HFFc6 (cell line): ENCODE measurements at places on chromosomes 13 and 19. TPM values are rescaled to one million over a fixed set of nuclear protein-coding genes. Genes with fewer than 3 reads are reported as not detected.

DNA sequence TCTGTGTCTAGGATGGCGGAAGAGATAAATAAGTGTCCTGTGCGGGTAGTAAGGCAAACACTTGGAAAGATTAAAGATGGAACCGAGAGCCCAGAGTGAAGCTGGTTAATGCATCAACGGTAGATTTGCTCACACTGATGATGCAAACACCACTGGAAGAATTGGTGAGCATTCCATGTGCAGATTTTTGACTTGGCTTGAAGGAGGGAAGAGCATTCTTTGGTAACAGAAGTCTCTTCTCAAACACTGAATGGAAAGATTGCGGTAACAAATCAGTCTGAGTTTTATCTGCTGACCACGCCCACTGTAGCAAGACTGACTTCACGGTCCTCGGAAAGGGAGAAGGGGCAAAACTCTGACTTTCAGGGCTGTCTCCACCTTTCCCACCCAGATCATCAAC, 112.5 kb downstream of the COL4A1 start:
- DNase-seq = no peak
- H3K4me3 ChIP-seq = no peak overlapping the region
- H3K36me3 ChIP-seq = peaks cover 31% of the 10 kb centered on the region
- no peak overlapping the region for H3K27ac ChIP-seq

PSG6 gene
- 0.77 to 1.3 TPM (median 1.0 TPM) in 3 replicates for total RNA-seq

DNA sequence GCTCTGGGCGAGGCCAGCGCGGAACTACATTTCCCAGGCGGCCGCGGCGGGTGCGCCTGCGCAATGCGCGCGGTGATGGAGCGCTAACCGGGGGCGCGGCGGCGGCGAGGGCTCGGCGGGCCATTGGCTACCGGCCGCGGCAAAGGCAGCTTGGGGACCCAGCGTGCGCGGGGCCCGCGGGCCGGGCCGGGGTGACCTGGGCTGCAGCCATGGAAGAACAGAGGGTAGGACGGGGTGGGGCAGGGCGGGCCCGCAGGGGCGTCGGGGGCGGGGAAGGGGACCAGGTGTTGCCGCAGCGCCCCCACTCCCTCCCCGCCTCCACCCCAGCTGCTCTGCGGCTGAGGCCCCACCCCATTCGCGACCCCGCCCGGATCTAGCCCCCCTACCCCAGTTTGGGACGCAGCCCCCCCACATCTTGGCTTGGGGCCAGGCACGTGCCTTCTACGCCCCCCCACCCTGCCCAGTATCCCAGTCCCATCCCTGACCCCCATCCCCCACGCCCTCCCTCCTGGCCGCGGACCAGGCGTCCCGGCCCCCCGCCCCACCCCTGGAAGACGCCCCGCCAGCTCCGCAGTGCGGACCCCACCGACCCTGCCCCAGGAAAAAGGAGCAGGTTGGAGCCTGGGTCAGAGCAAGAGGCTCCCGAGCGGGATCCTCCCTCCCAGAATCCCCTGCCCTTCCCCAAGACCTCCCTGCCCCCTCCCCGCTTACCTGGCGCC, at the start of gene FSD1:
Gene FSD1, plus strand, starts transcription at position 61 of the 719 bp plus-strand sequence. Its CDS starts 149 bp downstream, at position 210.
- DNase-seq = peak; percentile 50
- H3K4me1 ChIP-seq = no peaks in the 10 kb centered on the region
- H3K27me3 ChIP-seq = peaks cover 2% of the 10 kb centered on the region
- peaks cover 5% of the 10 kb centered on the region; the same call in 1 of the 2 replicates for H3K36me3 ChIP-seq
- peak within 1 kb of the TSS; percentile 64 for H3K4me3 ChIP-seq

- no peaks in the 10 kb centered on the region; the same call in 1 of the 2 replicates for H3K27me3 ChIP-seq
- H3K36me3 ChIP-seq = peaks cover 8% of the 10 kb centered on the region
- peaks cover 6% of the 10 kb centered on the region; the same call in 1 of the 2 replicates for H3K4me1 ChIP-seq
- no peak overlapping the region for H3K27ac ChIP-seq
Observed at GRCh38 chr19:47790398-47790814, 11.9 kb downstream of the SELENOW start.

DNA sequence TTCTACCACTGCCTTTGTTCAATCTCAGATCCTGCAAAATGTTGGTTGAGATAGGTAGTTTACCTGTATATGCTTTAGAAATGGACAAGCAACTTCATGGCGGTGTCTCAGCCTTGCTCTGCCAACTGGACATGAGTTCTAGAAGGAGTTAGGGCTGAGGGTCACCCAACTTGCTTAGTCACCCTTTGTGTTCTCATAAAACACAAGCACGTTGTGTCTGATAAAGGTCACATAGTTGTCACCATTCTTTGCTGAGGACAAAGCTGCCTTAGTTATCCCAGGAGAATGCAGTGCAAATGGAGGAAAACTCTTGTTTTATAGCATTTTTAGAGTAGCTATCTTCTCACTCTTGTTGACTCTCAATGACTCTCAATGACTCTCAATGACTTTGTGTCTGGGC, 218.4 kb upstream of the TMTC4 start:
- peaks cover 5% of the 10 kb centered on the region for H3K4me1 ChIP-seq
- no peak for DNase-seq
- H3K36me3 ChIP-seq = no peaks in the 10 kb centered on the region
- H3K4me3 ChIP-seq = no peak overlapping the region
- H3K27ac ChIP-seq = no peak overlapping the region

DNA sequence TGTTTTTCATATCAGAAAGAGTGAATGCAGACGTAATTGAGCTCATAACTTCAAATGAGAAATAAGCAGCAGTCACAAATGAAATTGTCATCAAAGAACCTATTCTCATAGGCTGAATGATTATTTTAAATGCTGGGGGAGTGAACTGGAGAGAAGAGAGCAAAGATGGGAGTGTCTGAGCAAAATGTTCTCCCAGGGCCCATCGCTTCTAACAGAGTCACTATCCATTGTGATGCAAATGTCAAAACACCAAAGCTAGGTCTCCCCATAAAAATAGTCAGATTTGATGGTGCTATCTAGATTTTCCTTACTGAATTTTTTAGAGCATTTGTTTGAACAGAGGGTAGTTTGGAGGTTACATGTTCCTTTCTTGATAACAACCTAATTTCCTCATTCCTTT, 278.7 kb downstream of the PCDH9 start:
- DNase-seq = no peak
- H3K27me3 ChIP-seq = no peaks in the 10 kb centered on the region
- no peaks in the 10 kb centered on the region for H3K36me3 ChIP-seq
- no peak overlapping the region for H3K27ac ChIP-seq
- H3K4me3 ChIP-seq = no peak overlapping the region

NRTN gene
- not detected in 3 replicates for total RNA-seq

- H3K4me3 ChIP-seq = peak overlapping the region; percentile 59
- H3K27me3 ChIP-seq = 0 out of 2 replicates have a peak, but pooled peaks cover 2% of the 10 kb centered on the region
- peak overlapping the region; percentile 40 for H3K27ac ChIP-seq
- H3K4me1 ChIP-seq = peaks cover 30% of the 10 kb centered on the region
Observed at GRCh38 chr19:28737021-28737895, 475.7 kb downstream of the UQCRFS1 start.

DNA sequence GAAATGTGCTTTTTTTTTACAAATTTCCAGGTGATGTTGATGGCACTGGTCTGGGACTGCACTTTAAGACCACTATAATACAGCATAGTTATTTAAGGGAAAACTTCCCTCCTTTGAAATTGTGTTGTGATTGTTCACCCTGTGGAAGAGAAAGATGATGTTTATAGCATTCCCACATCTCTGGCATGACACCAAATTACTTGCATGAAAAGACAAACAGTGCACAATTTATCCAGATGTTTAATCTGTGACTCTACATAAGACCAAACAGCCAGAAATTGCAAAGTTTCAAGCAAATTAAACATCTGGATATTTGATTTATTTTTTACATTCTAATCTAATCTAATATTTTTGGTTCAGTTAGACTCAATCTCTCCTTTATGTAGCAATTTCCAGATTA, 51.6 kb downstream of the UFM1 start:
- H3K27me3 ChIP-seq = no peaks in the 10 kb centered on the region
- H3K27ac ChIP-seq = no peak overlapping the region
- H3K4me1 ChIP-seq = peaks cover 16% of the 10 kb centered on the region
- no peak overlapping the region for H3K4me3 ChIP-seq

- H3K4me1 ChIP-seq = peaks cover 22% of the 10 kb centered on the region; the same call in 1 of the 2 replicates
- H3K27ac ChIP-seq = no peak overlapping the region
- H3K36me3 ChIP-seq = no peaks in the 10 kb centered on the region
- no peak for DNase-seq
- peaks cover 7% of the 10 kb centered on the region for H3K27me3 ChIP-seq
Observed at GRCh38 chr13:73578251-73578875, 519.6 kb downstream of the KLF5 start.

DNA sequence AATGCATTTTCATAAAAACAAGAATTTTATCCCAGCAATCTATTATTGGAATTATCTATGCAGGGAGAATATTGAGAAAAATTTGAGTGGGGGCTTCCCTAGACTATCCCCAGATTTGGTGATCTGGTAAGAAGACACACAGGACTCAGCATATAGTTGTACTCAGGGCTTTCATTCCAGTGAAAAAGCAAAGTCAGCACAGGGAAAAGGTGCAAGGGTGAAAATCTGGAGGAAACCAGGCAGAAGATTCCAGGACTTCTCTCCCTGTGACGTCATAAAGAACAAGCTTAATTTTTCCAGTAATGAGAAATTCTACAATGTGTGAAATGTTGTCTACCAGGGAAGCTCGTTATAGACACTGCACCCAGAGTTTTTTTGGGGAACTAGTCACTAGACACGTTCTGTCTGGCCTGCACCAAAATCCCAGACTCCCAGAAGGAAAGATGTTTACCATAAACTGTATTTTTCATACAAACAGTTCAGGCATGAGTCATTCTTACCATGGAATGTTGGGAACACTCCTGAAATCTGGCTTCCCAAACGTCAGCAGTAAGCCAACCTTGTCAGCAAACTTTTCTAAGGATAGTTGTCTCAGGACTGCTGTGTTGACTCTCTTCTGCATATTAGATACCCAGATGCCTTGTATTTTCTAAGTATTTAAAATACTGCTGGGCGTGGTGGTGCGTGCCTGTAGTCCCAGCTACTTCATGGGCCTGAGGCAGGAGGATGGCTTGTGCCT, 107.4 kb downstream of the DNAJC3 start:
- H3K27ac ChIP-seq = peak overlapping the region; percentile 68
- H3K36me3 ChIP-seq = peaks cover 16% of the 10 kb centered on the region
- peaks cover 27% of the 10 kb centered on the region for H3K4me1 ChIP-seq
- H3K27me3 ChIP-seq = no peaks in the 10 kb centered on the region
- H3K4me3 ChIP-seq = peak overlapping the region; percentile 40

DNA sequence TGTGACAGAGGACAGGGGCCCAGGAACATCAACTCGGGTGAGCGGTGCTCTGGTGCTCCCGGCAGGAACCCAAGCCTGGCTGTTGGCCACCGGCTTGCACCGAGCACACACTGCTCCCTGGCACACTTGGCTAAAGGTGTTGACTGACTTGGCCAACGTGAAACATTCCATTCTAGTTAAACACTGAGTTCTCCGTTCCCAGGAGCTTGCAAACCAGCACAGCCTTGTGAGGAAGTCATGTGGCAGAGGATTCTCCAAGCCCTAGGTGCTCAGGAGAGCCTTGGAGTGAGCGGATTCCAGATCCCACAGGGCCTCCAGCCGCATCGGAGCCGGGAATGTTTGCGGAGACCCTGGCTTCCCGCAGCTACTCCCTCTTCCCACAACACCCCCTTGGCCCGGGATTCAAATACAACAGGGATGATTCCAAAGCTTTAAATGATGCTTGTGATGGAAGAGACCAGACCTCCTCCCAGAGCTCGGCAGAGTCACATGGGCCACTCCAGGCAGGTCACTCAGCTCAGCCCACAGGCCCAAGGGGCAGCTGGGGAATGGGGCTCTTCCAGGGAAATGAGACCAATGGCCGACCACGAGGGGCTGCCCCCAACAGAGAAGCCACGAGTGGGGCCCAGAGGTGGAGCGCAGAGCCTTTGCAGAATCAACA, 2.9 kb downstream of the C13orf46 start:
- peaks cover 5% of the 10 kb centered on the region; the same call in 1 of the 2 replicates for H3K4me1 ChIP-seq
- H3K4me3 ChIP-seq = no peak overlapping the region
- H3K36me3 ChIP-seq = peaks cover 15% of the 10 kb centered on the region; the same call in 1 of the 2 replicates
- 0 out of 2 replicates have a peak overlapping the region, but pooled peaks have one; percentile 33 for H3K27ac ChIP-seq
- DNase-seq = no peak
- peaks cover 11% of the 10 kb centered on the region for H3K27me3 ChIP-seq

PGLYRP1 gene
- total RNA-seq = not detected in 3 replicates

CDX2 gene
- total RNA-seq = not detected in 3 replicates

SIGLEC11 gene
- total RNA-seq = not detected in 3 replicates

DNA sequence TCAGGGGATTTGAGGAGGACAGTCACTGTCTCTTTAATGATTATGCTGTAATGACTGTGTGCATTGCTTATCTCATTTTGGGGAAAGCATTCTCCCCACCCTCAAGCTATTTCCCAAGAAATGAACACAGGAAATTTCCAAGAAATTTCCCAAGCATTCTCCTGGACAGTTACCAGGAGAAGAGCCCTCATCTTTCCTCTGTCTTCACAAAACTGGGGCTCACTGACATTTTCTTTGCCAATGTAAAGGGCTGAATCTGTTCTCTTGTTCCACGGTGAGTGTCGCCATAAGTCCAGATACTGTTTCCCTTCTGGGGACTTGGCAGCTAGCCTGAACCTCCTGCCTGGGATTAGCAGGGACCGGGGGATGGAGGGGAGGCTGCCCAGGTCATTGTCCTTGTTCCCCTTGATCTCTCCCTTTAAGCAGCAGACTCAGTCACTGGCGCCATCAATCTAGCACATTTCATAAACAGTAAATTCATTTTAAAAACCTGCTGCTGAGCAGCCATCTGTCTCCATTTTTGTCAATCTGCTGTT, 172.8 kb downstream of the DNAJC15 start:
- no peak for DNase-seq
- H3K27me3 ChIP-seq = peaks cover 16% of the 10 kb centered on the region
- H3K4me1 ChIP-seq = peaks cover 11% of the 10 kb centered on the region
- H3K36me3 ChIP-seq = no peaks in the 10 kb centered on the region

DNA sequence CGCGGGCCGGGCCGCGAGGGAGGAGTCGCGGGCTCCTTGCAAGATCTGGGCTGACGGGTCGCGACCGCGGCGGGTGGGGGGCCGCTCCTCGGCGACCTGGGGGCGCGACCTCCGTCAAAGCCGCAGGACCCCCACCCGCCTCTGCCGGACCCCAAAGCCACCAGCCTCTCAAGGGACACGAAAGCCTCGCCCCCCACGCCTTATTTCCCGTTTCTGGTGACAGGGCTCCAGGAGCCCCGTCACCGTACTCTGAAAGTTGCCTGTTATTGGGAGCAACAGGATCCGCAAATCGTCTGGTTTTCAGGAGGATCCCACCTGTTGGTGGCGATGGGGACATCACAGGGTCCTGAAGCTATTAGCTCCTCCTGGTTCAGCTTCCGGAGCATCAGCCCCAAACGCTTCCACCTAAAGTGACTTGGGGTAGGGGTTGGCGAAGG, 530 bp downstream of the MAU2 start:
- no peaks in the 10 kb centered on the region; the same call in none of the 2 replicates for H3K27me3 ChIP-seq
- no peak for DNase-seq
- peak overlapping the region; percentile 98 for H3K4me3 ChIP-seq
- H3K36me3 ChIP-seq = peaks cover 25% of the 10 kb centered on the region
- H3K27ac ChIP-seq = peak overlapping the region; percentile 72
- H3K4me1 ChIP-seq = peaks cover 39% of the 10 kb centered on the region

- no peak overlapping the region for H3K27ac ChIP-seq
- H3K4me1 ChIP-seq = 0 out of 2 replicates have a peak, but pooled peaks cover under 1% of the 10 kb centered on the region
- peaks cover 5% of the 10 kb centered on the region; the same call in 1 of the 2 replicates for H3K36me3 ChIP-seq
- H3K27me3 ChIP-seq = no peaks in the 10 kb centered on the region
Observed at GRCh38 chr13:64527561-64527960, 2702.6 kb downstream of the PCDH9 start.

GRCh38 chr13:50512474-50513299, 330.8 kb downstream of the DLEU7 start:
- H3K27ac ChIP-seq = no peak overlapping the region
- H3K4me3 ChIP-seq = no peak overlapping the region
- no peaks in the 10 kb centered on the region for H3K36me3 ChIP-seq
- DNase-seq = no peak
- H3K27me3 ChIP-seq = peaks cover 13% of the 10 kb centered on the region

- H3K4me1 ChIP-seq = peaks cover 95% of the 10 kb centered on the region
- peaks cover 5% of the 10 kb centered on the region for H3K27me3 ChIP-seq
- peak overlapping the region; percentile 83 for H3K4me3 ChIP-seq
- peaks cover 34% of the 10 kb centered on the region for H3K36me3 ChIP-seq
Observed at GRCh38 chr13:110397436-110398115, 90.5 kb downstream of the COL4A2 start.
